ENCODE measurements at places on chromosomes 16 and 17.

DNA sequence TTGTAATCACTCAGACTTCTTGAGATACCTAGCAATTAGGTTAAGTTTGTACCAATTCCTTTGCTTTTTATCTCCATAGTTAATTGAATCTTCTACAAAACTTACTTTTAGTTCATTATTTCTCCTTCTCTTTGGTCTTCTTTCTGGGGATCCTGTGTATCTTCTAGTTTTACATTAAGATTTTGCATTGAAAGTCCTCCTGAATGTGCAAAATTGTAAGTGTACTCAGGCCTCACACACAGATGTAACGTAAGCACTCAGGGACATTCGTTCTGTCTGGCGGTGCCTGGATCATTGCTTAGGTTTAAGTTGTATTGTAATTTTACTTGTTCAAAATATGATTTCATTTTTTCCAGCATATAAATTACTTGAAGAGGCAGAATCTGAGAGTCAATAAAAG is 222.6 kb upstream of the CPHXL start:
- DNase-seq = no peak

DNA sequence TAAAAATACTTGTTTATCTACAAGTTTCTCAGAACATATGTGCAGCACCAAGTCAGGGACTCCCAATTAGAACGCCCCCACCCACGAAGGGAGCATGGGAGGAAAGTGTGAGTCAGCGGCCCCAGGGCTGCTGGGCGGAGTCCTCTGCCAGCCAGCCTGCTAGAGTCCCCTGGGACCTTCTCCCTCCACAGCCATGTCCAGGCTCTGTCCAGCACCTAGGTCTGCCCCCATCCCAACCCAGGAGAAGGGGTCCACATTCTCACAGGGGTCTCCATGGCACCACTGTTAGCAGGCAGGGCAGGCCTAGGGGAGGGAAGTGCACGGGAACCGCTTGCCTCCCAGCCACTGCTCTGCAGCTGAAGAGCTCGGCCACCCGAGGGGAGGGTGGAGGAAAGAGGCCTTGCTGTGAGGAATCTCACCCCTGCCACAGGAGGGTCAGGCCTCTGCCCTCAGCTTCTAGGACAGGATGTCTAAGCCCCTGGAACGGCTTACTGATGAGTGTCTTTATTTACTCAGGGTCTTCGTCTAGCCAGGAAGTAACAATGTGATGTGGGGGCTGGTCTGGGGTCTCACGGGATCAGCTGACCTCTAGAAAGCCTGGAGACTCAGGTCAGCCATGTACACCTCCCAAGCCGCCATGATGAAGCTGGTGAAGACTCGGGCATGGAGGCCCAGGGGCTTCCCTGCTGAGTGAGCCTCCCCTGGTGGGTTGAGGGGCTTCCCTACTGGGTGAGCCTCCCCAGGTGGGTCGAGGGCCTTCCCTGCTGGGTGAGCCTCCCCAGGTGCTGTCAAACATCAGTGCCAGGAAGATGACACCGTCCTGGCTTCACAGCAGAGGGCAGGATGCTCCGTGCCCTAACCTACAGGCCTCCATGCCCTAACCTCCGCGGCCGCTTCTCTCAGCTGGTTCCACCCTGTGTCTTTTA is 190.3 kb downstream of the RBFOX3 start:
- no peak for DNase-seq

DNA sequence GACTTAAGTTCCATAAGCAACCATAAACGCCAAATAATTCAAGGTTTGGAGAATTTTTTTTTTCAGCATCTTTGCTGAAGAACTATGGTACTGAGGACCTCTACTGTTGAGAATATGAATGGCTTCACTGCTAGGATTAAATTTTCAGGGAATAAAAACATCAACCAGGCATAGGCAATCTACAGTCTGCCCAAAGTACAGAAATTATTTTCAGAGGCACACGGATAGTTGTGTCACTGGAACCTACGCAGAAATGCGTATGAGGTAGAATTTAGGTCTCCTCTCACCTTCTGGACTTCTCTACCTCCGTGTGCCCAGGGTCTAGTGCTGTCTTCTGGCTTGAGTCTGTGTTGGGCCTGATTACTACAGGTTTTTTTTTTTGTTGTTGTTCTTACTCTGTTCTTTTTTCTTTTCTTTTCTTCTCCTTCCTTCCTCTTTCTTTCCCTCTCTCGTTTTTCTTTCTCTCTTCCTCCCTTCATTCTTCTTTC is 39.7 kb downstream of the NACA2 start:
- DNase-seq = peak; percentile 24

GRCh38 chr16:58086381-58087208 is 42.6 kb downstream of the CFAP20 start:
- DNase-seq = no peak

DNA sequence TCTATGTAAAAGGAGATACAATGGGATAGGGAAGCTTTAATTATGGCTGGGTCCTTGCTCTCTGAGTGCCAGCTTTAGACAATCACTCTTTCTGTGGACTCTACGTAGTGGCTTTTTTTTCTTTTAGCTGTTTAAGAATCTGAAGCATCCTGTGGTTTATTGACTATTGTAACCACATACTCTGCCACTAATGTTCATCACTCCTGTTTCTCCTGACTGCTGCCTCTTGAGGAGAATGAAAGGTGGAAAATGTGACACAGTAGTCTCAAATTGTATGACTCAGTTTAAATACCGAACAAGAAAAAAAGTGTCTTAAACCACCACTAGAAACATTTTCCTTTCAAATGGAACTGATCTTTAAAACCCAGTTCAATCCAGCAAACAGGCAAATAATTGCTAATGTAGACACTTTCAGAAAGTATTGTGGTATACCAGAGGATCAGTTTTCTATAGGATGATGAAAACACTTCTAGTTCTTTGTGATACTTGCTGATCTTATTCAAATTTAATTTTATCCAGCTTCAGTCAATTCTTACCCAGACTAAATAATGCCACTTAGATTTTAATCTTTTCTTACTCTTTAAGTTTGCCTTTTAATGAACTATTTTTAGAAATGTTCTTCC is 302.7 kb upstream of the PMFBP1 start:
- DNase-seq = peak; percentile 68

DNA sequence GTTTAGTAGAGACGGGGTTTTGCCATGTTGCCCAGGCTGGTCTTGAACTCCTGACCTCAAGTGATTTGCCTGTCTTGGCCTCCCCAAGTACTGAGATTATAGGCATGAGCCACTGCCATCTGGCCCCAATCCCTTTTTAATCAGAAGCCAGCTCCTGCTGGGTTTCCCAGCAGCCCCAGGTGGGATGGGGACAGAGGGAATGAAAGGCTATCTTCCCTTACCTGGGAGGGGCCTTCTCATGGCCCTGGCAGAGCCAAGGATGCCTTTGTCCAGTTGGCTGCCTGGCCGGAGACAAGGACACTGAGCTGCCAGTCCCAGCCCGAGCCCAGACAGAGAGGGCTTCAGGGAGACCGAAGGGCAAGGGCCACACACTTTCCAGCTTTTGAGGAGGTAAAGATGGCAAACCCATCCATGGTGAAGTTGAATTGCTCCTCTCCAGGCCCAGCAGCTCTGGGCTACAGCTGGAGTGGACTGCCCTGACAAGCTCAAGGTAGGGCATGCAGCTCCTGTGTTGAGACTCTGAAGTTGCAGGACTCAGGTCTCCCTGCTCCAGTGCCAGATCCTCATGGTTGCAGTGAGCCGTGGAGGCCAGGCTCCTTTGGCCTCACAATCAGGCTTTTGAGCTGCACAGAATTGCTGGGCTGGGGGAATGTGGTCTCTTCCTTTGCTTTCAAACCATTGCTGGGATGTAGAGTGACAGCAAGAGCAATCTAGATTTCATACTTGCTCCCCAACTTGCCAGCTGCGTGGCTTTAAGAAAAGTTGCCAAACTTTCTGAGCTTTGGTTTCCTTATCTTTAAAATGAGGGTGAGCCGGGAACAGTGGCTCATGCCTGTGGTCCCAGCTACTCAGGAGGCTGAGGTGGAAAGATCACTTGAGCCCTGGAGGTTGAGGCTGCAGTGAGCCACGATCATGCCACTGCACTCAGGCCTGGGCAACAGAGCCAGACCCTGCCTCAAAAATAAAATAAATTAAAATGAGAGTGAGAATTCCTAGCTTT is 44.5 kb upstream of the IL34 start:
- DNase-seq = no peak

- DNase-seq = no peak
These were observed 35.1 kb downstream of the ZFPM1 start for GRCh38 chr16:88487920-88488851.

GRCh38 chr16:83441517-83441916 is 366.3 kb upstream of the HSBP1 start:
- DNase-seq = no peak

DNA sequence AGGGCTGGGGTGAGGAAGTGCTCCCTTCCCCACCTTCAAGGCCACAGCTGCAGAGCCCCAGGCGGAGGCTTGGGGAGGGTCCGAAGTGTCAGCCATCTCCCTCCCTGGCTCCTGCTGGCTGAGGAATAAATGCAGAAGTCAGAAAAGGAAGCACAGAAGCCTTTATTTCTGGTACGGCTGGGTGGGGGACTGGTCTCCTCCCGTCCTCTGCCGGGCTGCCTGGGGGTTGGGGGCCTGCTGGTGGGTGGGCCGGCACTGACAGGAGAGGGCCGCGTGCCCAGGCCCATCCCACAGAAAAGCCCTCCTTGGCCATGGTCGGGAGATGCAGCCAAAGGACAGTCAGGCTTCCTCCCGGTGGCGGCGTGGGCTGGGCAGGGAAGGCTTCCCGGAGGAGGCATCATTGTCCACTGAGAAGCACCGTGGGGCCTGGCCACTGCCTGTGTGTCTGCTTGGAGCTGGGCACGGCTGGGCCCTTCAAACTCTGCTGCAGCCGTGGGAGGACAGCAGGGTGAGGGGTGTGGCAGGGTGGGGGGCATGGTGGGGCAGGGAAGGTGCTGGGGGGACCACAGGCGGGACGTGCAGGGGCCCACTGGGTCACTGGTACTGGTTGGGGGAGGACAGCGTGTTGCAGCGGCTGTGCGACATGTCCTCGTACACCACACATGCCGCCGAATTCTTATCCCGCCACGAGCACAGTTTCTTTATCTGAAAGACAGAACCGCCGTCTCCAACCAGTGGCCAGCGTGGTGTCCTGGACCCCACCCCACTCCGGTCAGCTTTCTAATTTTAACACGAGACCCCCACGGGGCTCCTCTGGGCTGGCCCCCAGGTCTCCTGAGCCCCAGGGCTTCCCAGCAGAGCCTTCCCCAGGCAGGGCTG is 2.4 kb downstream of the CD7 start:
- no peak for DNase-seq

- DNase-seq = no peak
These were observed 10.2 kb downstream of the MARCHF10 start for GRCh38 chr17:62797959-62798358.

DNA sequence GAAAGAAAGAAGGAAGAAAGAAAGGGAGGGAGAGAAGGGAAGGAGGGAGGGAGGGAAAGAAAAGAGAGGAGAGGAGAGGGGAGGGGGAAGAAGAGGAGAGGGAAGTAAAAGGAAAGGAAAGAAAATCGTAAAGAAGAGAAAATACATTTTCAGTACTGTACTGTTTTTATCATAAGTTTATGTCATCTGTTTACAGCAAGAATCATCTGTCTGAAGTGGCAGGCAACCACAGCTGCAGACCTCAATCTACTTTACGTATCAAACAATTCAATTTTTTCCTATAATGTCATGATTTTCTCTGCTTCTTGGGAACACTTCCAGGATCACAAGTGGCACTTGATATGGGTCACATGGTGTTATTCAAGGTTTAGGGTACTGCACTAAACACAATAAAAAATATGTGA is 58.3 kb downstream of the USP32 start:
- no peak for DNase-seq

GRCh38 chr16:50202926-50203624 is 50.0 kb downstream of the TENT4B start:
- no peak for DNase-seq

- no peak for DNase-seq
These were observed 40.9 kb downstream of the ENGASE start for GRCh38 chr17:79115487-79115886.

DNA sequence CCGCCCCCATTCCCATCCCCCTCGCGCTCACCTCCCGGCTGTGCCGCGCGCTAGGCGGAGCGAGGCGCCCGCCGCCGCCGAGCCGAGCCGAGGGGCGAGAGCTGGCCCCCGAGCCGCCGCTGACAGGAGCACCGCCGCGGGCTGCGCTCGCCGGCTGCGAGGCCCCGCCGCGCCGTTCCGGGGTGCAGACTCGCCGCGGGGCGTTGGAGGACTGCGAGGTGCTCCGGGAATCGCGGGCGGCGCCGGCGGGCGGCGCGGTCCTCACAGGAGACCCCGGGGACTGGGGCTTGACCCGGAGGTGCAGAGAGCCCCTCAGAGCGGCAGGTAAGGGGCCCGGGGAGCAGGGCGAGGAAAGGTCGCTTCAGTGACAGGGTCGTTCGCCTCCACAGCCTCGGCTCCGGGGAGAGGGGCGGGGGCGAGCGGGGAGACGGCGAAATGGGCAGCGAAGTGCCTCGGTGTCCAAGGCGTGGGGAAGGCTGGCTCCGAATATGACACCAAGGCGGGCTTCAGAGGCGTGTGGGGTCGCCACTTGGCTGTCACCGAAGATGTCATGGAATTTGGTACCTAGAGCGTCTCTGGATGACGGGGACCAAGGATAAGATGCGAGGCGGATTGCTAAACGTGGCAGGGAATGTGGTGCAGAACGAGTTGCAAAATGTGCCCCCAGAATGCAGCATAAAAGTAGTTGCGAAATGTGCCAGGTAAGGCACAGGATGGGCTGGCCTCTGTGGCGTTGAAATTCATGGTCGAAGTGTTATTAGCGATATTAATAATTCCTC is 580 bp downstream of the TANC2 start:
- peak; percentile 3 for DNase-seq

- DNase-seq = no peak
These were observed 396 bp upstream of the HOXB7 start for GRCh38 chr17:48611213-48611612.

DNA sequence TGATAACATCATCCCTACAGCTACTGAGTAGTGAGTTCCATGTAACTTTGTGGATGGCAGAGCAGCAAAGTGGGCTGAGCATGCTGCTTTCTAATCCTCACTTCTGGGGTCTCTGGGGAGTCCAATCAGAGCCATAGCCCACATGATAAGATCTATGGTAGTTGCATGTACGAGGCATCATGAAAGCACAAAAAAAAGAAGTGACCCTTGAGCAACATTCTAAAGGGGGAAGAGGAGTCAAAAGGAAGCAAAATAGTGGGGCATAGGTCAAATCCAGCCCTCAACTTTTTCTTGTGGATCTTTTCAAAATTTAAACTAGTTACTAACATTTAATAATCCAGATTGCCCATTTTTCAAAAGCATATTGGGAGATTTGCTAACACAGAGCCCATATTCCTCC is 208.5 kb upstream of the TOX3 start:
- DNase-seq = no peak

DNA sequence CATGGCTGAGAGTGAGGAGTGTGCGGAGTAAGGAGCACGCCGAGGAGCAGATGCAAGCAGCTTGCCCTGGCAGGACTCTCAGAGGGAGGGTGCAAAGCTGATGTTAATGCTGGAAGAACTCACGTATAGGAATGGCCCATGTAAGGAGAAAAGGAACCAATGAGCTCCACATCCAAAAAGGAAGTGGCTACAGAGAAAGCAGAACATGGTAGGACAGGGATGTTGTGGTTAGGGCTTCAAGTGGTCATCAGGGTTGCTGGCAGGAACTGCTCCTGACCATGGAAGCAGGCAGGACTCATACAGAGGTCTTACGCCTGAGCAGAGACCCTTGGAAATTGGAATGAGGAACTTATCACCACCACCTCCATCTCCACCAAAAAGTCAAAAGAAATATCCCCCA is 5.2 kb downstream of the MYO1D start:
- no peak for DNase-seq

GRCh38 chr17:5424909-5425308 is 4.9 kb downstream of the RPAIN start:
- DNase-seq = no peak

- DNase-seq = no peak
These were observed 1.3 kb upstream of the ALKBH5 start for GRCh38 chr17:18182110-18182977.

- peak; percentile 66 for DNase-seq
These were observed 93.6 kb upstream of the MPHOSPH6 start for GRCh38 chr16:82263521-82264143.

All from activated CD4-positive, alpha-beta T cell treated with anti-CD3 and anti-CD28 coated beads, Interleukin-10, Interleukin-2, amounts not matched to agents 100 ng/mL and 50 ng/mL, durations not matched to agents 16 hours and 8 hours (primary cell).